ENCODE measurements at places on chromosomes 11 and 22.

- peak; percentile 58 for DNase-seq
Measured at GRCh38 chr11:124746621-124747243, 5.3 kb downstream of the VSIG2 start.

DNA sequence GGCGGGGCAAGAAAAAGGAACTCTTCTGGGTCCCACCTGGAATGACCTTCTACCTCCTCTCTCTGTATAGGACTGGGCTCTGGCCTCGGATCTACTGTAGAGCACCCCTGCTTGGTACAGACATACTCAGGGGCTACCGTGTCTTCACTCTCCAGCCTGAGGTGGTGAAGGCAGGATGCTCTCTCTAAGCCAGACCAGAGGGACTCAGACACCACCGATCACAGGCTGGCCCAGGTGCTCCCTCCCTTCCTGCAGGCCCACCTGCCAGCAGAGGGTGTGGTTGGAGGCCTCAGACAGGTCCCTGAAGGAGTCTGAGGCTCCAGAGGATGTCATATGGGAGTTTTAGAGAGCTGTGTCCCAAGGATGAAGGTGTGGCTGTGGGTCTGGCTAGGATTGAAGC lies 4.1 kb downstream of the NHERF4 start:
- DNase-seq: no peak

DNA sequence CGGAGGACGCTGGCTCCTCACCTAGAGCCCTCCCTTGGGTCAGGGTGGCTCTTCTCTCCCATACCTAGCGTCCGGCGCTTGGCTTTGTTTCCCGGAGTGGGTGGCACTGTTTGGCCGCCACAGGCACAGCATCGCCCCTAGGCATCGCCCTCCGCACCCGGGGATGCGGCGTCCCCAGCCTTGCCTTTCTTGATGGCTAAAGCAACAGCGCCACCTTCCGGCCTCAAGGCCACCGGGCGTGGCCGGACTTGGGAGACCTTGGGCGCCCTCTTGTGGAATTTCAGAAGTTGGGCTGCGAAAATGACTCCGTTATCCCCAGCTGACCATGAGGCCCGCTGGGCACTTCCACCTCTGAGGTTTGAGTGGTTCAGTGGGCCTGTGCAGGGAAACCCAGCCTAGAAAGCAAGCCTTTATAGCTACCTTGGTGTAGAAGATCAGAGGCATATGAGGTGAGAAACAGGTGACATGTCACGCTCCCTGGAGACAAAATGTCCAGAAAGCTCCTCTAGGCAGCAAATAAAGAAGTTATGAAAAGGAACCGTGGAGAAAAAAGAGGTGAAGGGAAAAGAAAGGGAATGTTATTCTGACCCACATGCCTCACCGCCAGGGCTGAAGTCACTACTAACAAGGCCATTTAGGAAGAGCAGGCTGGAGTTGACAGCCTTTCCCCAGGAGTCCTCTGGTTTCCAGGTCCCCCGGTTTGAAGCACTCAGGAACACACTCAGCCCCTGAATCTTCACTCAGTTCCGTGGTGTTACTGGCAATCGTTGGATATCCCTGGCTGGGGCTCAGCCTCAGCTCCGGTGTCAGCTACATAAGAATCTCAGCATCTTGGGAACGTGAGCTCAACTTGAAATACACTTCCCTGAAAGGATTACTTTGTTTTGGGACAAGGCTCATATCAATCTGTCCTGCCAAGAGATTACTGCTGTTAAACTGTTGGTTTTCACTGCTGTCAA lies 54.1 kb downstream of the SNX19 start:
- peak; percentile 98 for DNase-seq

DNA sequence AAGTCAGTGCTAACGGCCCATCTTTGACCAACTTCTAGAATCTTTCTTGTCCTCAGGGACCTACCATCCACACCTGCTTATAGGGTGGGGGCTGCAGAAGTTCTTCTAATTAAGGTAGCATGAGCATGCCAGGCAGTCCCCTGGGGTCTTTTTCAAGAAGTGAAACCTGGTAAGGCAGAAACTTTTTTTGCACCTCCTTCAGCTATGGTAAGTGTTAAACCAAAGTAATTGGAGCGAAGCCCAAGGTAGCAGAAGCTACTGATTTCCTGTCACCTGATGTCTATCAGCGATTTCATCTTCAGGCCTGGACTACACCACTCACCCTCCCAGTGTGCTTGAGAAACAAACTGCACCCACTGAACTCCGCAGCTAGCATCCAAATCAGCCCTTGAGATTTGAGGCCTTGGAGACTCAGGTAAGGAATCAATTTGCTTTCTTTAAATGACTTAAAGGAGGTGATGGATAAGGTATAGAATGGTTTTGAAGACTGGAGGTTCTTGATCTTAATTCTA lies at the start of gene MS4A1:
MS4A1 (plus strand) TSS at position 317 of the 512 bp plus-strand sequence. CDS start 6,528 bp downstream, outside the sequence.
- DNase-seq: no peak

DNA sequence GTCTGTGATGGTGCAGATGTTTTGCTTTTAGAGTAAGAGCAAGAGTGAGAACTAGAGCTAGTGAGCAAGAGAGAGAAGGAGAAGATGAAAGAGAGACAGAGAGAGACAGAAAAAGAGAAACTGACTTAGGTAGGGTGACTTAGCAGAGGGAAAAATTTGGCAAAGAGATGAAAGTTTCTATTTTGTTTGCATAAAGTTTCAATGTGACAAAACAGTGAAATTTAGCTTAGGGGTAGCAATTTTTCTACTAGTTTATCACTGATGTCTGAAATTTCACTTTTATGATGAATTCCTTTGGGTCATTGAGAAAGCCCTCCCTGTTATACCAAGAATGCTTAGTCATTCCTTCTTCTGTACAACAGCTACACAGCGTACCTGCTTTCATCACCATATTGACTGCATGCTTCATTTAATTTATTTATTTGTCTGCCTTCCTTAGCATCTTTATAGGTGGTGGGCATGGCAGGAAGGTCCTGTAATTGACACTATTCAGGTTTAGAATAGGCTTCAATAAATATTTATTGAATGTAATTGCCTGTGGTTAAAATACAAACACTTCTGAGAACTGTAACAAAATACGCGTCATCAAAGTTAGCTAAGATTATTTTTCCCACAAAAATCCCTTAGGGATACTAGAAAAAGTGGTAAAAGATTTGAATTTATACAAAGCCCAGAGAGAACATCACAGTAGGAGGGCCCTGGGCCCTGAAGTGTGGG lies 19.9 kb upstream of the CTSC start:
- DNase-seq: peak; percentile 69

DNA sequence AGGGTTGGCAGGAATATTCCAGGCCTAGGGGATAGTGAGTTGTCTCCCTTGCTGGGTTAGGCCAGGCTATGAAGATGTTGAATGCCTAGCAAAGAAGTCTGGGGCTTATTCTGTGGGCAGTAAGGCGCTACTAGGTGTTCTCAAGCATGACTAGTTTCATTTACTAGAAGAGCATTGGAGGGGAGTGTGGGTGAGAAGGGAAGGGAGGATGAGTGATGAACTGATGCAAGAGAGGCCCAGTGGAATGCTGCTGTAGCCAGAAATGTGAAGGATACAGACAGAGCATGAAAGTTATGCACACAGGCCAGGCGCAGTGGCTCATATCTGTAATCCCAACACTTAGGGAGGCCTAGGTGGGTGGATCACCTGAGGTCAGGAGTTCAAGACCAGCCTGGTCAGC lies 33.5 kb downstream of the POU2F3 start:
- DNase-seq: peak; percentile 12

DNA sequence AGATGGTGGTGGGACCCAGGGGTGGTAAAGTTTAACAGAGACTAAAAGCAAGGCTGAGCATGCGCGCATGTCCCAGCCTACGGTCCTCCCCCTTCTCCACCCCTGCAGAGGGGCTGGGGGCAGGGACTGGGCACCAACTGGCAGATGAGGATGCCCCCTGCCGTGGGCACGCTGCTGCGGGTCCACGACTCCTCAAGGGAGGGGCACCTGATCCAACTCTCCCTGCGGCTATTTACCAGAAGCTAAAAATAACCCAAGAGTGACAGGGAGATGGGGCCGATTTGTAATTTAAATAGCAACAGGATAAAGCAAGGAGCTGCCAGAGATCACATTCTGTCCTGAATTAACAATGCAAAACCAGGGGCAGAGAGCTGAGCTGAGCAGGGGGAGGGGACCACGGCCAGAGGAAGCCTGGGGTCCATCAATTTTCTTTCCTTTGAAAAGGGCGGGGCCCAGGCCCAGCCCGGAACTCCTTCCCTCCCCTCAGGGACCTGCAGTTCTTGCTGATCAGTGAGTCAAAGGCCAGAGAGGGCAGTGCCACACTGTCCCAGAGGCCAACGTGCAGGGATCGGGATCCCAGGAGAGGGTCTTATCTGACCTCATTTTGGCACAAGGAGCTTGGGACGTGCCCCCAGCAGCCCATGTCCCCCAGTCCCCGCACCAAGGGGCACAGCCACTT lies 8.1 kb upstream of the DGKZ start:
- peak; percentile 55 for DNase-seq

DNA sequence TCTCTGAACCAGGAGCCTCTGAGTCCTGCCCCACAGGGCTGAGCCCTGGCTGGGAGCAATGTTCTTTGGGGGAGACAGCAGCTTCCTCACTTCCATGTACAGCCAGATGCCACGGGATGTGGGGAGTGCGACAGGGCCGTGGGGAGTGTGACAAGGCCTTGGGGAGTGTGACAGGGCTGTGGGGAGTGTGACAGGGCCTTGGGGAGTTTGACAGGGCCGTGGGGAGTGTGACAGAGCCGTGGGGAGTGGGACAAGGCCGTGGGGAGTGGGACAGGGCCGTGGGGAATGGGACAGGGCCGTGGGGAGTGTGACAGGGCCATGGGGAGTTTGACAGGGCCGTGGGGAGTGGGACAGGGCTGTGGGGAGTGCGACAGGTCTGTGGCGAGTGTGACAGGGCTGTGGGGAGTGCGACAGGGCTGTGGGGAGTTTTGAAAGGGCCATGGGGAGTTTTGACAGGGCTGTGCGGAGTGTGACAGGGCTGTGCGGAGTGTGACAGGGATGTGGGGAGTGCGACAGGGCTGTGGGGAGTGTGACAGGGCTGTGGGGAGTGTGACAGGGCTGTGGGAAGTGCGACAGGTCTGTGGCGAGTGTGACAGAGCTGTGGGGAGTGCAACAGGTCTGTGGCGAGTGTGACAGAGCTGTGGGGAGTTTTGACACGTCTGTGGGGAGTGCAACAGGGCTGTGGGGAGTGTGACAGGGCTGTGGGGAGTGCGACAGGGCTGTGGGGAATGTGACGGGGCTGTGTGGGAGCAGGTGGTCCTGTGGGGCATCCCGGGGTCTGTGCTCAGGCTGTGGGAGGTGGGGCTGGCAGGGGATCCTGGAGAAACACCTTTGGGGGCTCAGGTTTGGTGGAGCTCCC lies 6.6 kb upstream of the KRTAP5-6 start:
- DNase-seq: no peak

GRCh38 chr22:23431337-23432072 lies 148.6 kb downstream of the IGLL1 start:
- DNase-seq: no peak

- DNase-seq: peak; percentile 71
Measured at GRCh38 chr11:79237703-79238102, 203.1 kb downstream of the TENM4 start.

GRCh38 chr22:35335936-35336781 lies 36.5 kb downstream of the TOM1 start:
- no peak for DNase-seq

DNA sequence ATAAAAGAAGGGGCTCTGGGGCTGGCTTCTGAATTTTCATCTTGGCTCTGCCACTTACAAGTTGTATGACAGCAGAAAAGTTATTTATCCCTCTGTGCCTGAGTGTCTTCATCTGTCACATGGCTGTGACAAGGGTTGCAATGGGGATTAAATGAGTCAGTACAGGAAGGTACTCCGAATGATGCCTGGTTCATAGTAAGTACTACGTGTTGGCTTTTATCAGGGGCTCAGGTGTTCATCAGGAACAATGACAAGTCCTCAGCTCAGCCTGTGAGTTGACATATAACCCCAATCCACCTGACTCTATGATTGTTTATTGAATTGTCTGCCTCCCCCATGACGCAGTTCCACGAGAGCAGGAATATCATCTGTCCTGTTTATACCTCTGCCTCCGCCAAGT lies 45.7 kb downstream of the PAMR1 start:
- no peak for DNase-seq

DNA sequence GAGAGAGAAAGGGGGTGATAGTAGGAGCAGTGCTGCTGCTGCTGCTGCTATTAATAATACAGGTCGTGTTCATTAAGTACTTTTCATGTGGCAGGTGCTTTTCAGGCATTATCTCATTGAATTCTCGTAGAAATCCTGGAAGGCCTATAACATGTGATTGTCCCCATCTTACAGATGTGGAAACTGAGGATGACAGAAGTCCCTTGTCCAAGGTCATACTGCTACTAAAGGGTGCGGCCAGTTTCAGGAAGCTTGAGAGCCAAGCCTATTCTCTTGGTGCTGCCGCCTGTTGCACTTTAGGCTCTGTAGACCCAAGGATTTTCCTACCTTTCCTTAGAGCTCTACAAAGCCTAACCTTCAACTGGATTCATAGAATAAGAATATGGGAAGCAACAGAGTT lies 193.3 kb downstream of the DBX1 start:
- DNase-seq: no peak

DNA sequence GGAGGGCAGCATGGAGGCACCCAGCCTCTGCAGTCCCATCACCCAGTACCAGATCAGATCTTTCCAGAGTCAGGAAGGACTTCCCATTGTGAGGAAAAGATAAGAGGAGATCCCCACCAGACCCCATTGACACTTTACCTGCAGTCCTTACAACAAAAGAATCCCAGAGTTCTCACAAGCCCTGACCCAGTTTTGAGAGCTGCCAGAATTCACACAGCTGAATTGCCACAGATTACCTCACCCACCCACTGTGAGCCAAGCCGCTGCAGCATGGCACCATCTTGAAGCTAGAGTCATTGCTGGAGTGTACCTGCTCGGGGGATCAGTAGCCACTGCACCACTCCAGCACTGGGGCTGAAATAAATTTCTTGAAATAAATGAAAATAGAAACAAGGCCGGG lies 91.8 kb upstream of the UBASH3B start:
- DNase-seq: no peak

Measured in adipocyte (in vitro differentiated cells).